ENCODE measurements at places on chromosomes 16 and 17. TPM values are rescaled to one million over a fixed set of nuclear protein-coding genes. Genes with fewer than 3 reads are reported as not detected.

DNA sequence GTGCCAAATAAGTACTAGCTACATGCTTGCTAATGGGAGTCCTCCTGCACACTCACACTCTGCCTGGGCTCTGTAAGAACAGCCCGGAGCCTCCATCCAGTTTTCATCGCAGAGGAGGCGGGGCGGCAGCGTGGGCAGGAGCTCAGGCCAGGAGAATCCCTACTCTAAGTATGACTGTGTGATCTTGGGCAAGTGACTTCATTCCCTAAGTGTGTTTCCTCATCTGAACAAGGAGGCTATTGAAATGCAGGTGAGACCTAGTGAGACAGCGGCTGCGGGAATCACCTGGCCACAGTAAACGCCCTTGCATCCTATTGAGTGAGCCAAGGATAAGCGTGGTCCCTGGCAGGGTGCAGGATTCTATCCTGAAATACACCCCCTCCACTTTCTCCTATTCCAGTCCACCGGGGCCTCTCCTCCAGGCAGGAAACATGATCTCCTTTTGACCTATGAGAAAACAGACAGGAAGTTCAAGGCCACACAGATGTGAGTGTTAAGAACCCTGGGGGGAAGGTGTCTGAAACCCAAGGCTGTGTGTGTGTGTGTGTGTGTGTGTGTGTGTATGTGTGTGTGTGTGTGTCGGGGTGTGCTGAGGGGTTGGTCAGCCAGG lies 5.2 kb upstream of the RAI1 start:
- DNase-seq, result no peak
- H3K4me3 ChIP-seq, result no peak overlapping the region
- no peak overlapping the region for H3K27ac ChIP-seq
- no peaks in the 10 kb centered on the region for H3K36me3 ChIP-seq

GRCh38 chr17:5299383-5299782 lies 17.3 kb downstream of the RABEP1 start:
- no peak overlapping the region for H3K27ac ChIP-seq
- no peaks in the 10 kb centered on the region for H3K27me3 ChIP-seq
- no peaks in the 10 kb centered on the region for H3K4me1 ChIP-seq
- H3K4me3 ChIP-seq, result no peak overlapping the region
- no peaks in the 10 kb centered on the region for H3K36me3 ChIP-seq

DNA sequence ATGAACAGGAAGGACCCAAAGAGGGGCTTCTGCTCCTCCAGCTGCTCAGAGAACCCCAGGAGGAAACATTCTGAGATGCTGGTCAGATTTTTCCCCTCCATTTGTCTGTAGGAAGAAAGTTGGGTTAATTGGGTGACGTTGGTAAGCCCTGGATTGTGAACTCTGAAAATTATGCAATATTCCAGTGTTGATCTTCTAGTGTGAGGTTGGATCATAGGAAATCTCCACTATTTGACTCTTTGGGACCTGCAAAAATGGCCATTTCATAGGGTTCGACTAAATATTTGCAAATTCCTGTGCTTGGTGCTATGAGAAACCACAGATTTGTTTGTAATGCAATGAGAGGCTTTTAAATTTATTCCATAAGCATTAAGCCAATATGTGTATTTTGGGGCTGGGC lies at the start of gene OR1G1:
Gene OR1G1 (minus strand): TSS at position 101 of the 400 bp plus-strand sequence. CDS start 0 bp downstream, at position 101.
- no peak for DNase-seq
- H3K27ac ChIP-seq, result no peak within 1 kb of the TSS
- H3K4me3 ChIP-seq, result no peak within 1 kb of the TSS
- no peaks in the 10 kb centered on the region for H3K27me3 ChIP-seq
- no peaks in the 10 kb centered on the region for H3K36me3 ChIP-seq
- H3K4me1 ChIP-seq, result no peaks in the 10 kb centered on the region

GRCh38 chr16:69293401-69293800 lies 17.7 kb upstream of the VPS4A start:
- DNase-seq, result no peak
- H3K4me1 ChIP-seq, result no peaks in the 10 kb centered on the region
- no peaks in the 10 kb centered on the region for H3K27me3 ChIP-seq
- H3K4me3 ChIP-seq, result no peak overlapping the region

- no peaks in the 10 kb centered on the region for H3K36me3 ChIP-seq
- DNase-seq, result peak; percentile 81
- H3K27me3 ChIP-seq, result no peaks in the 10 kb centered on the region
- no peaks in the 10 kb centered on the region for H3K4me1 ChIP-seq
These were observed 46.3 kb downstream of the DNAH9 start for GRCh38 chr17:11644265-11645212.

- H3K4me3 ChIP-seq, result no peak overlapping the region
- peak; percentile 58 for DNase-seq
- H3K27ac ChIP-seq, result peak overlapping the region; percentile 44
These were observed 102.7 kb upstream of the NOL11 start for GRCh38 chr17:67615011-67615561.

DNA sequence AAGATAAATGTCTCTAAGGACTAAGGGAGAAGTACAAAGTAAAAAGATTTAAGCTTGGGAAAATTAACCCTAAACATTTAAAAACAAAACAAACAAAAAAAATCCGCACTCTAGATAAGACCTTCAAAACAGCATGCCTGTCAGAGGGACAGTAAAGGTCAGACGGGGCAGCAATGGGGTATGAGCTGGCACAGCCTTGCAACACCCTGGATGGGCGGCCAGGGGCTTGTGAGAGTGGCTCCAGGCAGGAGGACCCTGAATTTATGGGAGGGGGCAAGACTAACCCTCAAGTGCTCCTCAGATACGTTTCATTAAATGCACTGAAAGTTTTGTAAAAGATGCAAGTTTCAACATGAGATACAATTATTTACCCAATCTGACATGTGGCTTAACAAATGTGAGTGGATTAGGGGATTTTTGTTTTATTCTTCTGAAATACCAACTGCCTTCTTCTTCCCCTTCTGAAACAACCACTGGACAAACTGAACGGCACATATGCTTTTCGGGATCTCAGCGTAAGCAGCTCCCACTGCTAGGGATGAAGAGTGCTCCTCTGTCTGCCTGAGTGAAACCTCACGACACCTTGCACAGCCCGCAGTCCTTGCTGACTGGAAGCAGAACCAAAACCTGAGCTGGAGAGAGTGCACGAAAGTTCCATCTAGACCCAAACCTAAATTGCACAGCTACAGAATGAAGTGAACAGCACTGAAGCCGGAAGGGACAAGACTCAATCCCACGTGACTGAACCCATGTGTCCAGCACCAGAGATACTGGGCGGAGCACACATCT lies 128.4 kb downstream of the ANKRD11 start:
- no peak for DNase-seq
- no peak overlapping the region for H3K4me3 ChIP-seq
- H3K4me1 ChIP-seq, result peaks cover 35% of the 10 kb centered on the region
- H3K36me3 ChIP-seq, result no peaks in the 10 kb centered on the region
- no peaks in the 10 kb centered on the region for H3K27me3 ChIP-seq
- peak overlapping the region; percentile 30 for H3K27ac ChIP-seq

GRCh38 chr16:79137426-79137939 lies 463.1 kb downstream of the MAF start:
- no peak for DNase-seq
- H3K4me3 ChIP-seq, result no peak overlapping the region
- H3K36me3 ChIP-seq, result no peaks in the 10 kb centered on the region
- no peaks in the 10 kb centered on the region for H3K4me1 ChIP-seq
- no peaks in the 10 kb centered on the region for H3K27me3 ChIP-seq

GRCh38 chr17:48442819-48443218 lies 12.8 kb upstream of the SKAP1 start:
- no peaks in the 10 kb centered on the region for H3K36me3 ChIP-seq
- peaks cover 2% of the 10 kb centered on the region for H3K27me3 ChIP-seq
- no peak for DNase-seq
- no peaks in the 10 kb centered on the region for H3K4me1 ChIP-seq

DNA sequence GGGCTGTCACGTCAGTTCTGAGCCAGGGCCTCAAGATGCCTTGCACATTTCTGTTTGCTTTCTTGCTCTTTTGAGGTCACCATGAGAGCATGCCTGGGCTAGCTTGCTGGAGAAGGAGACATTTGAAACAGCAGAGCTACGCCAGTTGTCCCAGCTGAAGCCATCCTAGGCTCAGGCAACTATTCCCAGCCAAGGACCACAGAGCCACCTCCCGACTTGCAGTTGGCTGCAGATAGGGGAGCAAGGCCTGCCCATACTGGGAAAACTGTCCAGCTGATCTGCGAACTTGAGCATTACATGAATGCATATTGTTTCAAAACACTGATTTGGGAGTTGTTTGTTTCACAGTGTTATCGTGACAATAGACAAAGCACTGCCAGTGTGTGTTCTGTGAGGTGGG lies 340.8 kb downstream of the XYLT1 start:
- no peaks in the 10 kb centered on the region for H3K36me3 ChIP-seq
- no peaks in the 10 kb centered on the region for H3K4me1 ChIP-seq
- H3K27ac ChIP-seq, result no peak overlapping the region
- no peaks in the 10 kb centered on the region for H3K27me3 ChIP-seq
- DNase-seq, result peak; percentile 38
- H3K4me3 ChIP-seq, result no peak overlapping the region

- no peak overlapping the region for H3K27ac ChIP-seq
- no peaks in the 10 kb centered on the region for H3K36me3 ChIP-seq
- no peak overlapping the region for H3K4me3 ChIP-seq
- no peak for DNase-seq
- H3K27me3 ChIP-seq, result no peaks in the 10 kb centered on the region
These were observed 743.1 kb downstream of the KCNJ18 start for GRCh38 chr17:22435231-22435974.

DNA sequence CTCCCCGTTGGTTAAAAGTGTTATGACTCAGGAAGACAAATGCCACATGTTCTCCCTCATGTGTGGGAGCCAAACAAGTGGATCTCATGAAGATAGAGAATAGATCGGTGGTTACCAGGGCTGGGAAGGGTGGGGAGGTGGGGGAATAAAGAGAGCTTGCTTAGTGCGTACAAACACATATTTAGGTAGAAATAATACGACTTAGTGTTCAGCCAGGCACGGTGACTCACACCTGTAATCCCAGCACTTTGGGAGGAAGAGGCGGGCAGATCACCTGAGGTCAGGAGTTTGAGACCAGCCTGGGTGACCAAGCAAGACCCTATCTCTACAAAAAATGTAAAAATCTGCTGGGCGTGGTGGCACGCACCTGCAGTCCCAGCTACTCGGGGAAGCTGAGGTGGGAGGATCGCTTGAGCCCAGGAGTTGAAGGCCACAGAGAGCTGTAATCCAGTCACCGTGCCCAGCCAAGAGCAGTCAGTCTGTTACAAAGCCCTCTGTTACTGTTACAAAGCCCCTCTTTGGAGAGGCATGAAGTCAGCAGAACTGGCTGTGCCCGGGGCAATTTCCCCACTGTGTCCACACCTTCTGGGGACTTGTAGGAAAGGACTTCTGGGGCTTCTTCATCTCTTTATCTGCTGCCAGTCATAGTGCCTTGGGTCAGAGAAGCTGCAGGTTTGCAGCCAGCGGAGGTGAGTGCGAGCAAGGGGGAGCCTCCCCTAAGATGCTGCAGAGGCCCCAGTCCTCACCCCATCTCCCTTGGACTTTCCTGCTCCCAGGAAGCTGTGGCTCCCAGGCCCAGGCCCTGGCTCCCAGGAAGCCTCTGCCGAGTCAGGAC lies 4.3 kb upstream of the ALDH3A1 start:
- no peaks in the 10 kb centered on the region for H3K4me1 ChIP-seq
- no peak for DNase-seq
- peak overlapping the region; percentile 61 for H3K27ac ChIP-seq
- H3K36me3 ChIP-seq, result no peaks in the 10 kb centered on the region

DNA sequence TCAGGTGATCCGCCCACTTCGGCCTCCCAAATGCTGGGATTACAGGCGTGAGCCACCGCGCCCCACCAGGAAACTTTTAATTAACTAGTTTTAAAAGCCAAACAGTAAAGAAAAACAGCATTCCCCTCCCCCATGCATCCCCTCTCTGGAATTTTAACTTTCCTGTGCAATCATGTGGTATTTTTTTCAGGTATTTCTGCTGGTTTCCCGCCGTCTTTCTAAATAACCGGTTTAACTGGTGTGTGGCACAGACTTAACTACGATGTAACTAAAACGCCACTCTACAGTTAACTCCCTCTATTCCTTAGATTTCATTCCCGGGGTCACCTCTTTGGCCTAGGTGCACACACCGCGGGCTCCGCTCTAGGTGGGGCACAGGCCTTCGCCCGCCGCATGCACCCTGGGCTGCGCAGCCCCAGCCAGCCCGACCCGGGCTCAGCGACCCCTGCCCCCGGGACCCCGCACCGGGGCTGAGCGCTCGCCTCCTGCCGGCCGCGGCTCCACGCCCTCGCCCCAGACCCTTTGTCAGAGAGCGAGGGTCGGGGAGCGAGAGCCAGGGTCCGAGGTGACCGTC lies 15.1 kb upstream of the UTP6 start:
- no peak overlapping the region for H3K4me3 ChIP-seq
- DNase-seq, result no peak
- no peaks in the 10 kb centered on the region for H3K36me3 ChIP-seq
- no peaks in the 10 kb centered on the region for H3K4me1 ChIP-seq

DNA sequence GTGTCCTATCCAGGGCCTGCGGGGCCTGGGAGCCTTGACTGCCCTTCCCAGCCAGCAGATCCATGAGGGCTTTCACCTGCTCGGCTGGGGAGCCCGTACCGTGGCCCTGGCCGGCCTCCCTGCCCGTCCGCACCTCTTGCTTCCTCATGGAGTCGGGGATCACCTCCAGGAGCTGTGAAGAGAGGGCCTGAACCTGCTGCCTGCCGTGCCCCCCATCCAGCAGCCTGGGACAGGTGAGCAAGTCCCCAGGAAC lies 12.4 kb downstream of the NLRC3 start:
- H3K36me3 ChIP-seq, result no peaks in the 10 kb centered on the region
- H3K4me3 ChIP-seq, result no peak overlapping the region
- DNase-seq, result no peak
- H3K27ac ChIP-seq, result no peak overlapping the region
- H3K4me1 ChIP-seq, result no peaks in the 10 kb centered on the region
- H3K27me3 ChIP-seq, result no peaks in the 10 kb centered on the region

DNA sequence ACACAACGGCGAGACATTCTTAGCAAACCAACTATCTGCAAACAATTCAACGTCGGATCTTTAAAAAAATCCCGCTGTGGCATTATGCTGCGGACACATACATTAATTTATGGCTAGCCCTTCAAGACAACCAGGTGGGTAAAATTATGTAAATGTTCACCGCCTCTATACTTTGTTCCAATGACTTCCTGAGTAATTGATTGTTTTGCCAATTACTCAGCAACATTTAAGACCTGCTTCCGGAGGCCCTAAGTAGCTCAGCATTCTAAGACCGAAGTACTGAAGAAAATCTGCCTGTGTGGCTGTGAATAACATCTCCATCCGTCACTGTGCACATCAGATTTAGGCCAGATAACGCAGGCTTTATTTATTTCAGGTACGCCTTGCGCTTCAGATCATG lies 23.3 kb downstream of the QPRT start:
- no peaks in the 10 kb centered on the region for H3K36me3 ChIP-seq
- no peak overlapping the region for H3K4me3 ChIP-seq
- H3K4me1 ChIP-seq, result no peaks in the 10 kb centered on the region
- no peak for DNase-seq

GRCh38 chr17:13387952-13388351 lies 213.8 kb downstream of the HS3ST3A1 start:
- no peak overlapping the region for H3K4me3 ChIP-seq
- no peak for DNase-seq
- no peaks in the 10 kb centered on the region for H3K36me3 ChIP-seq
- no peaks in the 10 kb centered on the region for H3K4me1 ChIP-seq

- H3K4me3 ChIP-seq, result no peak overlapping the region
- no peaks in the 10 kb centered on the region for H3K4me1 ChIP-seq
- no peak overlapping the region for H3K27ac ChIP-seq
- no peaks in the 10 kb centered on the region for H3K36me3 ChIP-seq
These were observed 18.8 kb upstream of the KRT10 start for GRCh38 chr17:40841246-40841645.

Gene ALOX12
- 0.27 TPM for total RNA-seq

Gene CTF1
- total RNA-seq, result 13.9 TPM

Gene CNTNAP1
- total RNA-seq, result 1.9 TPM

Gene PTGES3L
- total RNA-seq, result 3.4 TPM

Gene ZFPM1
- total RNA-seq, result 4.1 TPM

Gene PLEKHM1
- 39.8 TPM for total RNA-seq

Gene MYL4
- 4.3 TPM for total RNA-seq

Gene ALKBH5
- 230 TPM for total RNA-seq

Gene HBQ1
- not detected for total RNA-seq

Gene TEDC2
- total RNA-seq, result 12.1 TPM

Gene CES1
- total RNA-seq, result 18.7 TPM

Gene SPATA20
- 188 TPM for total RNA-seq
